CD4-positive, alpha-beta T cell (primary cell): ENCODE measurements at places on chromosomes 1 and 21.

DNA sequence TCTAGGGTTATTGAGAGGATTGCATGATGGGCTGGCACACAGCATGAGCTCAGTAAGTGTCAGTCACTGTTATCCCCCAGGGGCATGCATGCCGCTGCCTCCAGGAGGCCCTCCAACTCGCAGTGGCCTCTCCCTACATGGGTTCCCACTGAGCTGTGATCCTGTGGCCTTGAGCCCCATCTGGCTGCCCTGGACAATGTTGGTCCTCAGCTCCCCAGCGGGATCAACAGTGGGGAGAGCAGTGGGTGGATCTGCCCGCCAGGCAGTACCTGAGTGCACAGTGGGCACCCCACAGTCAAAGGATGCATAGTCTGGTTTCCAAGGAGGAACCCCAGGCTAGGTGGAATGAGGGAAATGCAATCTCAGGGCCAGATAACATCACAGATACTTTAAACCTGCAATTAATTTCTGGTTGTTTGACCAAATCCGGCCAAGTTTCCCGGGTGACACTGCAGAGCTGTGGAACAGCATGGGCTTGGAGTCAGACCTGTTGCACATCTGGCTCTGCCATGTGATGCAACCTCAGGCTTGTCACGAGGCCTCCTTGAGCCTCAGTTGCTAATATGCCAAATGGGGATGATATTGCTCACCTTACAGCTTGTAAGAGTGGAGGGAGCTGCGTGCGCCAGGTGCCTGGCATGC is 9.3 kb downstream of the PADI3 start:
- H3K4me1 ChIP-seq, result no peaks in the 10 kb centered on the region
- H3K27me3 ChIP-seq, result no peaks in the 10 kb centered on the region
- H3K27ac ChIP-seq, result no peak overlapping the region
- H3K36me3 ChIP-seq, result no peaks in the 10 kb centered on the region

DNA sequence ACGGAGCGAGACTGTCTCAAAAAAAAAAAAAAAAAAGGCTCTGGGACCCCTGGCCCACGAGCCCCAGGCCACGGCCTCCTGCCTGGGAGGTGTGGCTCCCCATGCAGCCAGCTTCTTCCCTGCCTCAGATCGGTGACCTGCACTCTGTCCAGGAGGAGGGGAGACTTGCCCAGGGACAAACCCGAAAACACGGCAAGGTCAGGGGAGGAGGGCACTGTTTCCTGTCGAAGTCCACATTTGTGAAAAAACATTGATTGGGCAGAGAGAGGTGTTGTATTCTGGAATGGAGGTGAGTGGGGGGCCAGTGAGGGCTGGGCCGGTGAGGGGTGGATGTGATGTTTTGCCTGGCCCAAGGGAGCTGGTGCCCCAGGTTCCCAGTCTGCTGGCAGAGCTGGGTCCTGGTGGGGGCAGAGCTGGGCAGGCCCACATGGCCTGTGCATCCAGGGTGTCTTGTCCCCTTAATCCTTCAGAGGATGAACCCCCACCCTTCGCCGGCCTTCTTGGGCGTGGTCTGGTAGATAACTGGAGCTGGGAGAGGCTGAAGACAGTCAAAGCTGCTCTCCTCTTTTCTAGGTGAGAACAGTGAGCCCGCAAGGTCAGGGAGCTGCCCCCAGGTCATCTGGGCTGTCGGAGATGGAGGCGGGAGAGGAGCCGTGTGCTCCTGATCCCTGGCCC is 12.4 kb upstream of the FAAP20 start:
- H3K36me3 ChIP-seq, result no peaks in the 10 kb centered on the region
- no peak overlapping the region for H3K27ac ChIP-seq
- H3K27me3 ChIP-seq, result no peaks in the 10 kb centered on the region

DNA sequence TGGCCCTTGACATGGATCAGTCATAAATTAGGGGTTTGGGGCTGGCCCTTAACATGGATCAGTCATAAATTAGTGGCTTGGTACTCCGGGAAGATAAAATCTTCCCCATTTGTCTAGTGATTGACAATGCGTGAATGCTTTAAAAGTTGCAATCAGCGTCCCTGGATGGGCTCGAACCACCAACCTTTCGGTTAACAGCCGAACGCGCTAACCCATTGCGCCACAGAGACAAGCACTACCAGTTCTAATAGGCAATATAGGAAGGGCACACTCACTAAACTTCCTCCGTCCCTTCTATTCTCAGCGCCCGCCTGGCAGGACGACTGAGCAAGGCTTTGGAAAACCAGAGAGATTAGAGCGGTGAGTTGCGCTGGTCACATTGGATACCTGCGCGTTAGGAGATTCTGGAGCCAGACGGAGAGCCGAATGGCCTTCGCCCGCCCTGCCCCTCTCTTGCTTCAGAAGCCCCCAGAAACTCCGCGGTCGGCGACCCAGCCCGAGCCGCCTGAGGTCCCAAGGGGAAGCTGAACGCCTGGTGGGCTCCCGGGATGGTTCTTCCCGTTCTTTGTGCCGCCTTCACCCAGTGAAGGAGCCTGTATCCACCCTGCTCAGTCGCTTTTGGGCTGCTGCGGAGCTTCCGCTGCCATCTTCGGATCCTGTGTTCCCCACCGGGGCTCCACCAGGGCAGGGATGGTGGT is 235.9 kb downstream of the FAM72C start:
- DNase-seq, result no peak
- no peak overlapping the region for H3K27ac ChIP-seq
- no peaks in the 10 kb centered on the region for H3K4me1 ChIP-seq
- peaks cover 21% of the 10 kb centered on the region for H3K27me3 ChIP-seq
- H3K36me3 ChIP-seq, result no peaks in the 10 kb centered on the region

DNA sequence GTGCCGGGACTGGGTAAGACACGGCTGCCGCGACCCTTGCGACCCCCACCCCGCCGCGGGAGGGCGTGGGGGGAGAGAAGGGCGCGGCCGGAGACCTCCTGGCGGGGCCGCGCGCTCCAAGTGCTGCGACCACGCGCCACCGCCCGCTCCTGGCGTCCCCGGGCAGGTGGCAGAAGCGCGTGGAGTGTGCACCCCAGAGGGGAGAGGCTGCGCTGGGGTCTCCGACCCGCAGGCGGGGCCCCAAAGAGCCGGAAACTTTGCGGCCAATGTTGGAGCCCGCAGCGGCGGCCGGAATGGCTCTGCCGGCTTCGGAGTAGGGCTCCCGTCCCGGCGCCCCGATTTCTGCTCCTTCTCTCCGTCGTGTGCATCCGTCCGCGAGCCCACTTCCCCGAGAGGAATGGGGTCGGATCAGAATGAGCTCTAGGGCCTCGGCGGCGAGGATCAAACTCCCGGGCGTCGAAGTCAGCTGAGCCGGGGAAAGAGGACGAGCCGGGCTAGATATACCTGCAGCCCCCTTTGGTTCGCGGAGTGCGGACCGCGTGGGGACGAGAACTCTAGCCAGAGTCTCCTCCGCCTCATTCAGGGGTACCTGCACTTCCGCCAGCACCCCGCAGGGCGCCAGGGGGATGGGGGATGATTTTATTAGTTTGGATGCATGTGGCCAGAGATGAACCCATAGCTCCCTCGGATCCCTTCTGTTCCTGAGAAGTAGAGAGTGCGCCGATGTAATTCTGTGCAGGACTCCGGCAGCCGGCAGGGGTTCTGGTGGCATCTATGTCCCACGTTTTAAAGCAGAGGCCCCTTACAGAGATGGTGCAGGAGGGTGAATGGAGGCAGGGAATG is 751 bp downstream of the STUM start:
- peak overlapping the region; percentile 42 for H3K4me3 ChIP-seq
- DNase-seq, result no peak
- H3K27me3 ChIP-seq, result peaks cover 35% of the 10 kb centered on the region
- no peak overlapping the region for H3K27ac ChIP-seq
- H3K36me3 ChIP-seq, result no peaks in the 10 kb centered on the region

- H3K27ac ChIP-seq, result no peak overlapping the region
- H3K36me3 ChIP-seq, result peaks cover 58% of the 10 kb centered on the region
- no peak overlapping the region for H3K4me3 ChIP-seq
- H3K4me1 ChIP-seq, result peaks cover 16% of the 10 kb centered on the region
- no peaks in the 10 kb centered on the region for H3K27me3 ChIP-seq
- DNase-seq, result no peak
These were observed 13.9 kb downstream of the GPR3 start for GRCh38 chr1:27406362-27406680.

GRCh38 chr1:63475761-63476160 is 47.3 kb downstream of the ITGB3BP start:
- DNase-seq, result no peak
- no peak overlapping the region for H3K27ac ChIP-seq
- no peak overlapping the region for H3K4me3 ChIP-seq
- H3K4me1 ChIP-seq, result no peaks in the 10 kb centered on the region
- no peaks in the 10 kb centered on the region for H3K27me3 ChIP-seq

DNA sequence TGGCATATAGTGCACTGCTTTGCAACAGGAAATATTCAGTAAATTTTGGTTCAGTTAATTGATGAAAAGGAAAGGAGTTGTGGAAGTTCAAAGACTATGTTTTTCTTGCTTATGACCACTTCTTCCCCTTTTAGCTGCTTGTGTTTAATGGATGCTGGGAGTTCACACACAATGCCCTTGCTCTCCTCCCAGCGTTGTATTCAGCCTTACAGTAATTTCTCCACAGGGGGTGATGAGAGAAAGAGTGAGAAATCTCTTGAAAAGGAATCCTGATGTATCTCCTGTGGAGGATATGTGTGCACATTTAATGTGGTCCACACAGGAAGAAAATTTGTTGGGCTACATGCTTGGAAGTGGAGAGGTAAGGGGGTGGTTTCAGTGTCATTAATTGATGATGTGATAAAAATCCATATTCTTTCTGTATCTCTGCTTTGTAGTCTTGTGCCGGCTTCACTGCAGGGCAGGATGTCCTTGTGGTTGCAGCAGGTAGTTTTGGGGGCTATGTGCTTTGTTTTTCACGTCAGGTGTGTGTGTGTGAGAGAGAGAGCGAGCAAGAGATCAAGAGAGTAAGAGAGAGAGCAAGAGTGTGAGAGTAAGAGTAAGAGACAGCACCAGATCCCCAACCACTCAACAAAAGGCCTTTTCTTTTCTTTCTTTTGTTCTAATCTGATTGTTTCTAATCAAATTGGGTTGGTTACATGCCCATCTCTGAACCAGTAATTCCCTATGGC is 204.4 kb downstream of the RWDD3 start:
- no peaks in the 10 kb centered on the region for H3K36me3 ChIP-seq
- no peak for DNase-seq
- no peaks in the 10 kb centered on the region for H3K4me1 ChIP-seq
- no peak overlapping the region for H3K27ac ChIP-seq
- H3K27me3 ChIP-seq, result no peaks in the 10 kb centered on the region
- H3K4me3 ChIP-seq, result no peak overlapping the region

DNA sequence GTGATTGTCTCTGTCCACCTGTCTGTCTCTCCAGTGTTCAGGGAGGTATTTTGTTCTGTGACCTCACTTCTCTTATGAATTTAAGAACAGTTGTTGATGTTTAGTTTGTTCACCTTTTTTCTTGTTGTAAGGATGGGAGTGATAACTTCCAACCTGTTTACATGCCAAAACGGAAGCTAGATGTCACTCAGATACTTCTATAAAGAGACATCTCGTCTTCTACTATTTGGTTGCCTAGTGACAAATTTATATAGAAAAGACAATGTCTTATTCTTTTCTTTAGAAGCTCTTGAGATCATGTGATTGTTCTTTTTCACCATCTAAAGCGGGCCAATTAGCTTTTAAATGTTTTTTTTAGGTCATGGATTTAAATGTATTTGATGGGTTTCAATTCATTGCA is 33.8 kb downstream of the PRSS38 start:
- no peaks in the 10 kb centered on the region for H3K36me3 ChIP-seq
- DNase-seq, result no peak
- no peak overlapping the region for H3K27ac ChIP-seq
- H3K4me3 ChIP-seq, result no peak overlapping the region

GRCh38 chr1:182687361-182687760 is 3.0 kb upstream of the RGS8 start:
- no peaks in the 10 kb centered on the region for H3K4me1 ChIP-seq
- peaks cover 10% of the 10 kb centered on the region for H3K27me3 ChIP-seq
- H3K36me3 ChIP-seq, result no peaks in the 10 kb centered on the region
- DNase-seq, result no peak
- no peak overlapping the region for H3K4me3 ChIP-seq

DNA sequence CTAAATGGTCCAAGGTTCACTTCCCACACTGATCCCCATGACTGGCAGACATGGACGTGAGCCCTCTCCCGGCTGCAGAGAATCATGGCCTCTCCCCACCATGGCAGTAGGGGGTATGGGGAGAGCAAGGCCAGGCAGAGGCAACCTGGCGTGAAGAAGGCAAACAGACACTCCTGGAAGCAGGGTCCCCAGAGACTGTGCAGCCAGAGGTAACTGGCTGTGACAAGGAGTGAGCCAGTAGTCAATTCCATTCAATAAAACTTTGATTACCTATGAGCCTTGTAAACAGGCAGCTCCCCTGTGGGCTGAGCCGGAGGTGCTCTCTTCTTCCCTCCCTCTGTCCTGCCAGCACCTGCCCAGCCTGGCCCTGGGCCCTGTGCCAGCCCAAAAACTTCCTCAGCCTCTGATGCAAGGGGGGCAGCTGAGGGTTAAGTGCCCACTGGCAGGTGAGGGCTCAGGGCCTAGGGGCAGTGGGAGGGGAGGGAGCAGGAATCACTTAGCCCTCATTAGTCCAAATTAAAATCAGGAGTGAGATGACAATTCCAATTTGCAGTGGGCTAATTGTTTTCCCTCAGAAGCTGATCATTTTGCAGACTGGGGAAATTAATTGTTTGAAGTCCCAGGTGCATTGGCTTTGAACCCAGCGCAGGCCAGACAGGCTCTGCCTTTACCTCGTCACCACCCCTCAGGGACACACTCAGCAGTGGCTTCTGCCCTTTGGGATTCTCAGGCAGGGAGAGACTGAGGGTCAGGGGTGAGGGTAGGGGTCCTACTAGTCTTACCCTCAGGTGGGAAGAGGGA is 35.6 kb downstream of the LRRN2 start:
- H3K27ac ChIP-seq, result no peak overlapping the region
- H3K4me1 ChIP-seq, result no peaks in the 10 kb centered on the region
- no peaks in the 10 kb centered on the region for H3K36me3 ChIP-seq
- no peak for DNase-seq
- peaks cover 11% of the 10 kb centered on the region for H3K27me3 ChIP-seq

DNA sequence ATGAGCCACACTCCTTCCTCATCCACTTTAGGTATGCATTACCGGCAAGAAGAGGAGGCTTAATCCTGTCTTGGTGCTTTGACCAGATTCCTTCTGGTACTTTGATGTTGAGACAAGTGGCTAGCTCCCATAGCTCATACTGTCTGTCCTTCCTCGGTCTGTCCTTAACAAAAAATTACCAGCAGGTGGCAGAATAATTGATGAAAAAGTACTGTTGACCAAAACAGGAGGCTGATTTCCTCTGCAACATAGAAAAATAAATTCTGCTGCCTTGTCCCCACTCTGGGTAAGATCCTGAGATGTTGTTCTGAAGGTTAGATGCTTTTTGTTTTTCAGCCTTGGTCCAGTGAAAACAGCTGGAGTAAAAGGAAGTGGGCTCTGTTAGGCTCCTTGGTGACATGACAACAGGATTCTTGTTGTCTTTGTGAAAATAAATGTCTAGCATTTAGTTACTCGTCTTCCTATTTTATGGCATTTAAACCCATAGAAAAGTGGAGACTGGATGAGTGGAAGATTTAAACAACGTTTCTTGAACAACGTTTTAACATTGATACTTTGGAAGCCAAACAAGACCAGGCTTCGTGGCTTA is 11.2 kb upstream of the HJV start:
- H3K4me1 ChIP-seq, result peaks cover 20% of the 10 kb centered on the region
- H3K4me3 ChIP-seq, result no peak overlapping the region
- DNase-seq, result no peak

GRCh38 chr1:117942293-117942692 is 12.8 kb downstream of the WDR3 start:
- DNase-seq, result no peak
- peaks cover 94% of the 10 kb centered on the region for H3K36me3 ChIP-seq

- peak; percentile 28 for DNase-seq
- H3K36me3 ChIP-seq, result peaks cover 17% of the 10 kb centered on the region
These were observed 106.0 kb downstream of the SLC45A1 start for GRCh38 chr1:8423692-8424538.

- H3K27me3 ChIP-seq, result no peaks in the 10 kb centered on the region
- no peaks in the 10 kb centered on the region for H3K4me1 ChIP-seq
- no peak overlapping the region for H3K27ac ChIP-seq
- DNase-seq, result no peak
These were observed 795.1 kb downstream of the BRINP3 start for GRCh38 chr1:189682591-189682990.
